Eye (tissue), 1 donor: ENCODE measurements at places on chromosomes 7 and 10.

- DNase-seq, result no peak
Measured at GRCh38 chr7:84145892-84146291, 48.7 kb downstream of the SEMA3A start.

DNA sequence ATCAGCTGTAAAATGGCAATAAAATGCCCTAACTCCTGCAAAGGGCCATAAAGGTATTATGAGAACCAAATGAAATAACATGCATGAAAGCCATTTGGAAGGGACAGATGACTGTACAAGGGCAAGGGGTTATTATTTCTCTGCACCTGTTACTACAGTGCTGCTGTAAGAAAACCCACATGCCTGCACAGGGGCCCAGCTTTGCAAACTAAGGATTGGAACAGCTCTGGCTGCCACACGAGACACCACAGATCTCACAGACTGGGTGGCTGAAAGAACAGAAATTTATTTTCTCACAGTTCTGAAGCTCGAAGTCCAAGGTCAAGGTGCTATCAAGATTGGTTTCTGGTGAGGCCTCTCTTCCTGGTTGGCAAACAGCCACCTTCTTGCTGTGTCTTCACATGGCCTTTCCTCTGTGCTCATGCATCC lies 409.0 kb upstream of the NRP1 start:
- no peak for DNase-seq

GRCh38 chr10:125222515-125223308 lies 62.3 kb upstream of the CTBP2 start:
- no peak for DNase-seq

DNA sequence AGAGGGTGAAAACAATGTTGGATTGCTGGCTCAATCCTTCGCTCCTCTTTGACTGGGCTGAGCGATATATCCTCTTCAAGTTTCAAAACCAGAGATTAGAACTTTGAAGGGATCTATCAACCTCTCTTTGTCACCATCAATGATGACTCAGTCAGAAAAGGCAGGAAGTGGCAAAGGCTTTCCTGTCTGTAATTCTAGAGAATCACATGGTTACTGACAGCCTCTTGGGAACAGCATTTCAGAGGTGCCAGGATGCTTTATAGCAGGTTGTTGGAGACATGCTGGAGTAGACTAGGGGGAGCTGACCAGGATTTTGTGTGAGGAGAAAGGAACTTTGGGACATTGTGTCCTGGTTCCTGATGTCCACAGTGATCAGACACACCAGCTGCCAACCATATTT lies 81.3 kb downstream of the PRKCQ start:
- DNase-seq, result no peak

GRCh38 chr10:62772186-62772974 lies 32.1 kb upstream of the ADO start:
- peak; percentile 22 for DNase-seq

- no peak for DNase-seq
Measured at GRCh38 chr7:112116358-112116757, 89.8 kb downstream of the DOCK4 start.

GRCh38 chr10:78736926-78737630 lies 331.7 kb upstream of the ZMIZ1 start:
- no peak for DNase-seq

- DNase-seq, result no peak
Measured at GRCh38 chr7:37187179-37187578, 261.5 kb downstream of the ELMO1 start.

- peak; percentile 69 for DNase-seq
Measured at GRCh38 chr7:95209788-95210187, 114.5 kb downstream of the PON1 start.

GRCh38 chr10:86345859-86346798 lies 20.5 kb downstream of the GRID1 start:
- peak; percentile 55 for DNase-seq

DNA sequence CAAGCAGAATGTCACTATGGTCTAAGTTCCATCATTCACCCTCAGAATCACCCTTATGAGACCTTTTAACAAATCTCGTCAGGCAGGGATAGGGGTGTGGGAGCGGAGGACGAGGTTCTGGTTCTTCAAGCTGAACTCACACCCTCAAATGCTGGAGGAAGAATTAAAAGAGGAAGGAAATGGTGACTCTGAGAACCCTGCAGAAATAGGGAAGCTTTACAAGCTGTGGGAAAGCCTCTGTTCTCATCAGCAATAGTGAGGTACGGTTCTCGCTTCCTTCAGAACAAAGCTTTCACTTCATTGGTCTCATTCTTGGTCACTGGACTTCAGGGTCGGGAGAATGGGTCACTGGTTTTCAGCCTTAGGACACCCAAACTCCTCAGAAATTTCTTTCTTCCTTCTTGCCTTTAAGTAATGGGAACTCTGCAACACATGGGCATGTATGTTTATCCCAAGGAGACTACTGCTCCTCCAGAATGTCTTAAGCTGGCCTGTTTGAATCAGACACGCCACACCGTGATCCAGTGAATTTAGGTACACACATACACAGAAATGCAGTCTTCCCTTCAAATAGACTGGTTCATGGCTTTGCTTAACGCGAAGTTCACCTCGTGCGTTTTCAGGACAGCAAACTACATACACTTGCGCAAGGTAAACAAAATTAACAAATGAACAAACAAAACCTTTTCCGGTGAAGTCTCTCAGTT lies 226.0 kb downstream of the SFMBT2 start:
- no peak for DNase-seq

DNA sequence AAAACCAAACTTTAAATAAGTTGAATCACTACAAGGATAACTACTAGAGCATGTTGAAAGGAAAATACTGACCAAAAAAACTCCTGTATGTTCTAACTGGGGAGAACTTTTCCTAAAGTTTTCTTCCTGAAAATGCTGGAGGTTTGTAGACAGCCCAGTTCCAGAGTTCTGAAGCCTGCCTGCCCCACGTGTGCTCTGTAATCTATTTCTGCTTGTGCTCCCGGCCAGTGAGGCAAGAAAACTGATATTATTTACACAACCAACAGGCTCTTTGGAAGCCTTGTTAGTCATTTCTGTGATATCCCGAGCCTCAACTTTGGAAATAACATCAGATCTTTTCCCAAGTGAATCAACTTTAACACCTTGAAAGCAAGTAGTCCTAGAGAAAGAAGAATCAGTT lies 46.7 kb downstream of the ZFAND4 start:
- no peak for DNase-seq

DNA sequence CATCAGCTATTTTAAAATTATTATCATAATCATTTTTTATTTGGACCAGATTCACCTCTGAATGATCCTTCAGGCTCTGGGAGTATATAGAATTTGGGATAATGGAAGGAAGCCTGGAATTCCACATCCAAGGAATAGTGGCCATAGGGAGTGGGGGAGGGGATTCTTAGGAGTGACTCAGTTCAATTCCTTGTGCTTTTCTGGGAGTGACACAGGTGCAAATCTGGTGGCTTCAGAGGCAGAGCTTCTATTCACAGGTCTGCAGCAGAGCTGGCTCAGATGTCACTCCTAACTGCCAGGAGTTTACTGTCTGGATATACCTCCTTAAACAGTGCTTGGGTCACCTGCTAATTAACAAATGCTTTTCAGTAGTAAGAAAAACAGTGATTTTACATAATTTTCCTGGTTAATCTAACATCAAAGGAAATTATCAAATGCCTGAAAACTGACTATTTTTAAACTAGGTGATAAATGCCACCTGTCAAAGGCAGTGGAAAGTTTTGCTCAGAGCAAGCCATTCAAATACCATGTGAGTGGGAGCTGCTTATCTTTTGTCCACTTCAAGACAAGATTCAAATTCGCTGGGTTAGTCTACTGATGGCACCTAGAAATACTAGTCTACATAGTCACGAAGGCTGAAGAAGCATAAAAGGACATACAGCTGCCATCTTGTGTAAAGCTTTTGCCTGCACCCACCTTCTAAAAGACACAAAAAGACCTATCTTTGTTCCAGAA lies 106.7 kb upstream of the LAMB4 start:
- peak; percentile 40 for DNase-seq

- no peak for DNase-seq
Measured at GRCh38 chr10:34241226-34242000, 573.7 kb downstream of the PARD3 start.

DNA sequence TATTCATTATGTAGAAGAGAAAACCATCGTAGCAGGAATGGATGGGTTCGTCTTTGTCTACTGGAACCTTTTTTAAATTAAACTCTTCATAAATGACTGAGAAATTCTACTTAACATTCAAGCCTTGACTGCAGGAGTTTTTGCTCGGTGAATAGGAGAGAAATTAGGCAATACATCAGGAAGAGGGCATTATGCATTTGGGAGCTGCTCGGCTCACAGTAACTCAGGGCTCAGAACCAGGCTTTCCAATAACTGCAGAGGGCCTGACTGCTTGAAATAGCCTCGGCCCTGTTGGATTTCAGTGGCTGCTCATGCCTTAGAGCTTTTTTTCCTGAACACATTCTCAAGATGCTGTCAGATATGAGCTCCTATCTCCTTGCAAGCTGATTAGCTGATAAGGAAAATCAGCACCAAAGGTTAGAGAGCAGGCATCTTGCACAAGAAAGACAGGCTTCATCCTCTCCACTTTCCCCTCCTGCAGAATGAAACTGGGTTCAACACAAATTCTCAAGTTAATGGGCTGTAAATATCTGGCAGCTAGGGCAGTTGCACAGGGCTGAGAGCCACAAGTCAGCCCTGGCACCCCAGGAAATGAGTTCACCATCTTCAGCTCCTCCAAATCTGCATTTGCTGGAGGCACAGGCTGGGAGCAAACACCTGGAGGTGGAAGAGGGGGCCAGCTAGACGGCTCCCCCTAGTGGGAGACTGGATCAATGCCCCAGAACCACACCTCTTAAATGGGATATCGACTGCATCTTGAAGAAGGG lies 24.3 kb downstream of the TECTB start:
- peak; percentile 33 for DNase-seq

DNA sequence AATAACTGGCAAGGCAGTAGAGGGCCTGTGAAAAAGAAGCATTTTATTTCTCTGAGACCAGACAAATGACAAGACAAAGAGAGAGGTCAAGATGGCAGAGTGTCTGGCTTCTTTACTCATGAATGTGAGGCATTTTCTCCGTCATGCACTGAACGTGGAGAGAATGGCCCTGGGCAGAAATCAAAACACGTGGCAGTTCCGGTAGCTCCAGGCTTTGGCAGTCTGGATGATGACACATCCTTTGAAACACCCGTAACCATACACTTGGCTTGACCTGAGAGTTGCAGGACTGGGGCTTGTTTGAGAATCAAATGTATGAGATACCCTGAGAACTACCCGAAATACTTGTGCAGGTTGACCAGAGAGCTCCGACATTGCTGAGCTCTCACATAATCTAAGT lies 537.6 kb downstream of the ACTR3B start:
- no peak for DNase-seq

DNA sequence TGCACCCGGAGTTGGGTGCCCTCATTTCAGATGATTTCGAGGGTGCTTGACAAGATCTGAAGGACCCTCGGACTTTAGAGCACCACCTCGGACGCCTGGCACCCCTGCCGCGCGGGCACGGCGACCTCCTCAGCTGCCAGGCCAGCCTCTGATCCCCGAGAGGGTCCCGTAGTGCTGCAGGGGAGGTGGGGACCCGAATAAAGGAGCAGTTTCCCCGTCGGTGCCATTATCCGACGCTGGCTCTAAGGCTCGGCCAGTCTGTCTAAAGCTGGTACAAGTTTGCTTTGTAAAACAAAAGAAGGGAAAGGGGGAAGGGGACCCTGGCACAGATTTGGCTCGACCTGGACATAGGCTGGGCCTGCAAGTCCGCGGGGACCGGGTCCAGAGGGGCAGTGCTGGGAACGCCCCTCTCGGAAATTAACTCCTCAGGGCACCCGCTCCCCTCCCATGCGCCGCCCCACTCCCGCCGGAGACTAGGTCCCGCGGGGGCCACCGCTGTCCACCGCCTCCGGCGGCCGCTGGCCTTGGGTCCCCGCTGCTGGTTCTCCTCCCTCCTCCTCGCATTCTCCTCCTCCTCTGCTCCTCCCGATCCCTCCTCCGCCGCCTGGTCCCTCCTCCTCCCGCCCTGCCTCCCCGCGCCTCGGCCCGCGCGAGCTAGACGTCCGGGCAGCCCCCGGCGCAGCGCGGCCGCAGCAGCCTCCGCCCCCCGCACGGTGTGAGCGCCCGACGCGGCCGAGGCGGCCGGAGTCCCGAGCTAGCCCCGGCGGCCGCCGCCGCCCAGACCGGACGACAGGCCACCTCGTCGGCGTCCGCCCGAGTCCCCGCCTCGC lies at the start of gene EGFR:
TSS of gene EGFR (plus strand) at position 657 of the 830 bp plus-strand sequence. CDS start 261 bp downstream, outside the sequence.
- peak; percentile 90 for DNase-seq

DNA sequence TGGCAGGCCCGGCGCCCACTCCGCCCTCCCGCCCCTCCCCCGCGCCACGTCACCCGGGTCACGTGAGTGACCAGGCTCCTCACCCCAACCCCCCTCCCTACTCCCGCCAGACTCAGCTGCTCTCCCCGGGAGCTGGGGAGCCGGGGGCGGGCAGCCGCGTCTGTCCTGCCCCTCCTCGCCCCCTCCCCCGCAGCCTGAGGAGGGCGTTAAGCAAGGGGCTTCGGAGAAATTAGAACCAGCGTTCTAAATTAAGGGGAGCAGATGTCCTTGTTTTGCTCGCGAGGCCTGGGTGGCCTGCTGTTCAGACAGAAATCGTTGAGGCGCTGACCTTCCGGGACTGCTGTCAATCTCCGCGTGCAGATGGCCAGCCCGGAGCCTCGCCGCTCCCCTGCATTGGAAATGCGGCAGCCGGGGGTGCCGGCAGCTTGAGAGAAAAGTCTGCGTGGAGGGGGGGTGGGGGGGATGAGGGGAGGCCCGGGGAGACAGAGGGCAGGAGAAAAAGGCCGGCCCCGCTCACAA lies 102.2 kb upstream of the ZNF438 start:
- DNase-seq, result peak; percentile 97

GRCh38 chr7:125061776-125062397 lies 132.3 kb upstream of the POT1 start:
- peak; percentile 10 for DNase-seq

- no peak for DNase-seq
Measured at GRCh38 chr10:98528805-98529183, 82.1 kb upstream of the HPS1 start.

DNA sequence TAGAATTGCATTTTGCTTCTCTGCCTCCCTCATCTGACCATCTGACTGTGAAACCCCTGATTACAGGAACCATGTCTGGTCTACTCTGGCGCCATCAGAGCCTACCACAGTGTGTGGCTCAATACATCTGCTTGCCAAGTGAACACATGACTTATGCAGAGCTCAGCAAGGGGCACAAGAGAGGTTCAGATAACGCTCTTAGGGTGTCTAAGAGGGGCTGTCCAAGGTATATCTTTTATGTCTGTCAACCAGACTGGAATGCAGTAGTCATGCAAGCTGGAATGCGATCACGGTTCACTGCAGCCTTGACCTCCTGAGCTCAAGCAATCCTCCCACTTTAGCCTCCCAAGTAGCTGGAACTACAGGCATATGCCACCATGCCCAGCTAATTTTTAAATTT lies 10.3 kb upstream of the RRP12 start:
- no peak for DNase-seq

DNA sequence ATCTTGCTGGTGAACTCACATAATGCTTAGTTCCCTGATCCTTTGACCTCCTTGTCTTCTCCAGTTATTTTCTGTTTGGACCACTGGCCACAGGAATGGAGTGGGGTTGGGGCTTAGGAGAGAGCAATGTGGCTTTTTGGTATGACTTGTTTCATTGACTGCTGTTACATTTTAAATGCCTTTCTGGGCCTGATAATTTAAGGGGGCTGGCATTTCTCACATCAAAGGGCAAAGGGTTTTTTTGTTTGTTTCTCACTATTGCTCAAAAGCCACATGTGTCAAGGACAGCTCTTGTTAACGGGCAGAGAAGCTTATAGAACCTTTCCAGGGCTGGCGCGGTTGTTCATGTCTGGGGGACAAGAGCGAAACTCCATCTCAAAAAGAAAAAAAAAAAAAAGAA lies 161.2 kb upstream of the TNRC18 start:
- DNase-seq, result no peak

GRCh38 chr10:102499356-102499755 lies 3.2 kb downstream of the ACTR1A start:
- no peak for DNase-seq
